T-helper 2 cell (primary cell): ENCODE measurements at places on chromosomes 4 and X.

DNA sequence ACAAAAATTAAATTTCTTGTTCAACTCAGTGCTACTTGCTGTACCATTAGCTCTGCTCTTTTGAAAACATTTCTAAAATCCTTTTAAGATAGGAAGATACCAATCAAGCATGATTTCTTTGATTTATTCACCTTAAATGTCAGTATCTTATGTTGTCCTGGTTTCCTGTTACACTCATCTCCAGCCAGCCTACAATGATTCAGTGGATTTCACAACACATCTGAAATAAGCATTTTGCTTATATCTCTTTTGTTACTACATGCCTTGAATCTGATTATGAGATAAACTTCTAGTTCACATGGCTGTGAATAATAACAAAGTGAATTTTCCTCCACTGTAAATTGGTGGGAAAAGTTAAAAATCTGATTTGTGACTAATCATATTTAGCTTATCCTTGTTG lies 112.5 kb upstream of the BMP3 start:
- no peak for DNase-seq

DNA sequence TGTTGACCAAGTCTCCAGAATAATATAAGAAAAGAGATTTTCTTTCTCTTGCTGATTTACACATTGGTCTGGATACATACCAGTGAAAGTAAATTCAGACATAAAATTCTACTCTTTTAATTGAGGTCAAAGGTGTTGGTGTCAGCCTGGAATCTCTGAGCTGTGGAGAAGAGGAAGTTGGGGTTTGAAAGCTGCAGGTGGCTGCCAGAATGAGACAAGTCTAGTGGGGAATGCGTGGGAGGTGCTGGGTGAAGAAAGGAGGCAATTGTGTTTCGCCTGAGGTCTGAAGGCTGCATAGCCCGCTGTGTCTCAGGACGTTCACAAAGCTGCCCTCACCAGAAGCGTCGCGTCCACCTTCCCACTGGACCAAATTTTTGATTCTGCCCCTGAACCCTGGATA lies 31.2 kb downstream of the PHEX start:
- no peak for DNase-seq

DNA sequence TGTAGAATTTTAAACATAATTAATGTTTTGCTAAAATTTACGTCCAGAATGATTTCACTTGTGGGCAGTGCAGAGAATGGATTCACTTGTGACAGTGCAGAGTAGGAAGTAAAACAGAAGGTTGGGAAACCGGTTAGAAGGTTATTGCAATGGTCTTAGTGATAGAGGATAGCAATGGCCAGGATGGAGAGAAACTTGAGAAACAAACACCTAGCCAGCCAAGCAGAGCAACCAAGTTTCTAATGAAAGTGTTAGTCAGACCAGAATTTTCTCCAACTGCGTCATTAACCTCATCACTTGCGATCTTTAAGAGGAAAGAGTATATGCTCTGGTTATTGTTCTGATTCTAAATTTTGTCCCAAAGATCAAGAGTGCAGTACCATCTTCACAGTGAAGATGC lies 50.0 kb upstream of the TBC1D9 start:
- DNase-seq, result no peak

DNA sequence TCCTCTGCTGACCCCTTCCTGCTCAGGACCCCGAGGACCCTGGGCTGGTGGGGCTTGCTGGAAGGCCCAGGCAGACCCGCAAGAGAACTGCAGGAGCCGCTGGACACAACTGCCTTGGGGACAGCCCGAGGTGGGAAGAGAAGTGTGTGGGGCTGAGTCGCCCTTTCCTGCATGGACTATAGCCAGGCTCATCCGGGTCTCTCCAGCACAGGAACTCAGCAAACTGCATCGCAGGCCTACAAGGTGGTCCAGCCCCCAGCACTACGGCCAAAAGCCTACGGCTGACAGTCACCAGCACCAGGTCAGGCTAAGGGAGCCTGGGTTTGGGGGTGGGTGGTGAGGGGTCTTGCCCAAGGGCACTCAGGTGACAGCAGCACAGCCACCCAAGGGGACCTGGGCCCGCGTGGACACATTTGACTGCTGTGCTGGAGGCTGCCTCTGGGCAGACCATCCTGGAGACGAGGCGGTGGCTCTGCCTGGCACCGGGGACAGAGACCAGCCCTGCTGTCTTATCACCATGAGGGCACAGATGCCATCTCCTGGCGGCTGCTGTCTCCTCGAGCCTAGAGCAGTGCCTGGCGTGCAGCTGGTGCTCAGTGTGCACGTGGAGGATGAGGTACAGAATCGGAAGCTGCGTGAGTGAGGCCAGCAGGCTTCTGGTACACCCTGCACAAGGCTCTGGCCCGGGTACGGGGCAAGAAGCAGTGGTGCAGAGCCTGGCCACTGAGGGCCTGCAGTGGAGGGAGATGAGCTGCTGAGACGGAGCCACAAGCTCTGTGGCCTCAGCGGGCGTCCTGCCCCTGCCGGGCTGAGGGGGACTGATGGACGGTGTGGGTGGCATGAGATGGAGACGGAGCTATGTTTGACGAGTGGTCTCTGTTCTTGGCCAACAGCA lies 15.1 kb downstream of the LRPAP1 start:
- no peak for DNase-seq

GRCh38 chr4:76457885-76458284 lies 22.9 kb downstream of the SHROOM3 start:
- DNase-seq, result no peak

- no peak for DNase-seq
These were observed 230.6 kb upstream of the GPRIN3 start for GRCh38 chr4:89538171-89538570.

- DNase-seq, result no peak
These were observed 243.9 kb downstream of the UNC5C start for GRCh38 chr4:95304898-95305297.

DNA sequence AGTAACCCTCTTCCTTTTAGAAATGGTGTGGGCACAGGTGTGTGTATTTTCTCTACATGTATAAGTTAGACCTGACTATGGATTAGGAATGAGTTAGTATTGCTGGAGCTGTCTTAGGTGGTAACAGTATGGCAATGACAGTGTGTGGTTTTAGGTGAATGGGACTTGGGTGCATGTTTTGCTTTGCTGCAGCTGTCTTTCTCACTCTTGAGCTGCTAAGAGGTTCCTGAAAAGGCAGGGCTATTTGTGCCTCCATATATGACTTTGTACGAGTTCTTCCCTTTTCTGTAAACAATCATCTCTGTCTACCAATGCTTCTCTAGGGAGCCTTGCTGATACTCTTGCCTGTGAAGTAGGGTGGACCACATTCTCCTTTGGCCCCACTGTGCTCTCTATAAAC lies 234.8 kb upstream of the HHIP start:
- DNase-seq, result no peak

GRCh38 chrX:76109654-76110053 lies 63.2 kb upstream of the PBDC1 start:
- no peak for DNase-seq

GRCh38 chr4:167185465-167185864 lies 48.8 kb downstream of the SPOCK3 start:
- DNase-seq, result no peak

- no peak for DNase-seq
These were observed 23.1 kb upstream of the TLR7 start for GRCh38 chrX:12843668-12844279.

DNA sequence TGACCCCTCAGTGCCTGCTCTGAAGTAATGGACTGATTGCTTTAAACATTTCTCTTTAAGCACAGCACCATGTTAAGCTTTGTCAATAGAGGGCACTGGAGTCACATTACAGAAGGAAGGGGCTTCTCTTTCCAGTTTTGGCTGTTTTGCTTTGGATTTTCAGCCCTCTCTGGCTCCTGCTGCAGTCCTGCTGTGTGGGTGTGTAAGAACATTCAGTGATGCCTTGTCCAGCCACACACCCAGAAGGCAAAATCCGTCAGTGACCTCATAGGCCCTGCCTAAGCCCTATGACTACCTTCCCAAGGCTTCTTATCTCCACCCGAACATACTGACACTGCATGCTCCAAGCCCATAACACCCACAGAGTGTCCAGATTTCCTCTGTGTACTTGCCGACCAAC lies 215.3 kb upstream of the CTSO start:
- DNase-seq, result no peak

- DNase-seq, result no peak
These were observed 38.2 kb upstream of the PRDM5 start for GRCh38 chr4:120960656-120961267.

GRCh38 chrX:47245156-47245555 lies 12.3 kb downstream of the USP11 start:
- no peak for DNase-seq

DNA sequence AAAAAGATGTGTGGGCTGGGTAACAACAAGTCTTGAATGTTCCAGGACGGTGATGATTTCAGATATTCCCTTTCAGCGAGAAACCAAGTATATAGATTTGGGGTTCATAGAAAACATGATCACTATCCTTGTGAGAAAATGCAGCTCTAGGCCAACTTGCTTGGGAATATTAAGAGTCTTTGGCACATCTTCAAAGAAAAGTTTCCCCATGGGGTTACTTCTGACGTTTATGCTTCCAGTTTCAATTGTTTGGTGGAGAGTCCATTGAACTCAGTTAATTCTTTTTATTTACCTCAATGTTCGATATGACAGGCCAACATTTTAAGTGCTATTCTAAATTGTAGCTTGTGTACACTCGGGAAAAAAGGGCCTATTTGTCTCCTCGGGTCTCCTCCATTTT lies 126.7 kb downstream of the NHS start:
- DNase-seq, result no peak

GRCh38 chr4:10701702-10702460 lies 17.3 kb upstream of the CLNK start:
- no peak for DNase-seq

DNA sequence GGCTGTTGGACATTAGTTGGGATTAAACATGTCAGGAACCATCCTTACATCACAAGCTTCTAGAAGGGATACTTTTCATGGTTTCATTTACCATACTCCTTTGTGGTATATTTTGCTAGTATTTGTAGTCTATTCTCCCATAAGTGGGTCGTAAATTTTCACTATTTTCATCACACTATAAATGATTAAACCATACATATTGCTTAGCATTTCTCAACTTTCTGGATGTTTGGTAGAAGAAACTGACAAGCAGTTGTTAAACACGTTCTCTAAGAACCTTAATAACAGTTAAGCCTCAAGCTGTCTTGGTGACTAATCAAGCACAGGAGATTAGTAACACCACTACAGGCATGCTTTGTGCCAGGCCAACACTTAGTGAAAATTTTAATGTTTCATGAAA lies 375.5 kb downstream of the NAF1 start:
- no peak for DNase-seq

- no peak for DNase-seq
These were observed 53.9 kb downstream of the FAT4 start for GRCh38 chr4:125368671-125369081.

- no peak for DNase-seq
These were observed 15.4 kb downstream of the IGFBP7 start for GRCh38 chr4:57094832-57095223.

- no peak for DNase-seq
These were observed 28.1 kb upstream of the RASGEF1B start for GRCh38 chr4:81499840-81500239.
